A549 treated with RU486 at 1 μM for 4 hours (cell line): ENCODE measurements at places on chromosomes 5 and 9. TPM values are rescaled to one million over a fixed set of nuclear protein-coding genes. Genes with fewer than 3 reads are reported as not detected.

The AHRR gene
- 2.5 to 3.8 TPM (median 2.8 TPM) in 5 replicates for total RNA-seq

The HTR1A gene
- total RNA-seq, result not detected in 5 replicates

The DAB2IP gene
- 9.0 to 13.4 TPM (median 12.4 TPM) in 5 replicates for total RNA-seq

The SUSD1 gene
- total RNA-seq, result 12.3 to 14.6 TPM (median 13.7 TPM) in 5 replicates

The PLPP7 gene
- not detected in 5 replicates for total RNA-seq

The TLX3 gene
- total RNA-seq, result not detected in 5 replicates

The ADAMTS19 gene
- not detected in 5 replicates for total RNA-seq

The FBP2 gene
- total RNA-seq, result 0.07 TPM in 1 of 5 replicates, not detected in the others

The SCGB3A1 gene
- total RNA-seq, result not detected in 5 replicates

The NRG2 gene
- 1.8 to 2.8 TPM (median 2.1 TPM) in 5 replicates for total RNA-seq

The PTGDS gene
- 0.25 to 0.76 TPM (median 0.59 TPM) in 3 of 5 replicates, not detected in the others for total RNA-seq

The ATG10 gene
- total RNA-seq, result 7.2 to 9.4 TPM (median 7.6 TPM) in 5 replicates

The IL9 gene
- total RNA-seq, result not detected in 5 replicates

The POLR3G gene
- 12.6 to 19.9 TPM (median 14.5 TPM) in 5 replicates for total RNA-seq

The ACOT12 gene
- 0.17 TPM in 1 of 5 replicates, not detected in the others for total RNA-seq

The IPO11 gene
- total RNA-seq, result 15.8 to 20.7 TPM (median 16.7 TPM) in 5 replicates

The IFNB1 gene
- 0.23 TPM in 1 of 5 replicates, not detected in the others for total RNA-seq

The SPINK13 gene
- not detected in 5 replicates for total RNA-seq

The CHSY3 gene
- 0.08 to 0.13 TPM (median 0.09 TPM) in 5 replicates for total RNA-seq

The NKD2 gene
- total RNA-seq, result 8.7 to 14.0 TPM (median 12.2 TPM) in 5 replicates

The KLHL9 gene
- total RNA-seq, result 9.0 to 18.8 TPM (median 17.2 TPM) in 5 replicates

The ITGA1 gene
- 1.0 to 1.6 TPM (median 1.5 TPM) in 5 replicates for total RNA-seq

The PCDHGA7 gene
- 0.67 to 1.1 TPM (median 0.88 TPM) in 5 replicates for total RNA-seq

The CD274 gene
- 1.3 to 3.2 TPM (median 2.0 TPM) in 5 replicates for total RNA-seq

The CDKN2B gene
- total RNA-seq, result not detected in 5 replicates

The NMUR2 gene
- 0.08 to 0.14 TPM in 2 of 5 replicates, not detected in the others for total RNA-seq

The SLCO6A1 gene
- not detected in 5 replicates for total RNA-seq

The OBP2B gene
- not detected in 5 replicates for total RNA-seq

The UGT3A1 gene
- not detected in 5 replicates for total RNA-seq

The IL4 gene
- total RNA-seq, result not detected in 5 replicates

The PCDHB4 gene
- 0.03 to 0.08 TPM (median 0.05 TPM) in 5 replicates for total RNA-seq

The PCDHB3 gene
- total RNA-seq, result 0.03 to 0.06 TPM in 2 of 5 replicates, not detected in the others

The CDH18 gene
- total RNA-seq, result not detected in 5 replicates

The DAPK1 gene
- total RNA-seq, result 9.7 to 17.2 TPM (median 16.8 TPM) in 5 replicates

The FANCG gene
- total RNA-seq, result 34.3 to 57.5 TPM (median 54.2 TPM) in 5 replicates

The ZFP37 gene
- total RNA-seq, result 0.86 to 1.9 TPM (median 1.8 TPM) in 5 replicates

The CYLC2 gene
- not detected in 5 replicates for total RNA-seq
